ENCODE measurements at places on chromosomes 1 and 21. TPM values are rescaled to one million over a fixed set of nuclear protein-coding genes. Genes with fewer than 3 reads are reported as not detected.

DNA sequence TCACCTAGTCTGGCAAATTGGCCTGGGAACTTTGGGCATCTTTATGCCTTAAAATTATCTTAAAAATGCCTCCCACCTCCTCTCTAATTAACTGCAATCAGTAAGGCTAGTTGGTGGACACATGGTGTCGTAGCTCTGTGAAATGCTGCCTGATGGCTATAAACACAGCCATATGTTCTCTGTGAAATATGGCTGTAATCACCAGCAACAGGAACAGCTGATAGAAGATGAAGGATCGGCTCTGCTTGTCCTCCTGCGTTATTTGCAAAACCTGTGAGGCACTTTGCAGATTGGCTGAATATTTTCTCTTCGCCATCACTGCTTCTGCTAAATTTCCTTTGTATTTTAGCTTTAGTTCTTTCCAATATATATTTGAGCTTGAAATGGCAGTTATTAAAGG, 419.6 kb downstream of the RWDD3 start:
- DNase-seq: no peak
- no peaks in the 10 kb centered on the region for H3K36me3 ChIP-seq
- no peak overlapping the region for H3K27ac ChIP-seq
- H3K27me3 ChIP-seq: no peaks in the 10 kb centered on the region
- H3K4me3 ChIP-seq: no peak overlapping the region
- no peaks in the 10 kb centered on the region for H3K4me1 ChIP-seq

DNA sequence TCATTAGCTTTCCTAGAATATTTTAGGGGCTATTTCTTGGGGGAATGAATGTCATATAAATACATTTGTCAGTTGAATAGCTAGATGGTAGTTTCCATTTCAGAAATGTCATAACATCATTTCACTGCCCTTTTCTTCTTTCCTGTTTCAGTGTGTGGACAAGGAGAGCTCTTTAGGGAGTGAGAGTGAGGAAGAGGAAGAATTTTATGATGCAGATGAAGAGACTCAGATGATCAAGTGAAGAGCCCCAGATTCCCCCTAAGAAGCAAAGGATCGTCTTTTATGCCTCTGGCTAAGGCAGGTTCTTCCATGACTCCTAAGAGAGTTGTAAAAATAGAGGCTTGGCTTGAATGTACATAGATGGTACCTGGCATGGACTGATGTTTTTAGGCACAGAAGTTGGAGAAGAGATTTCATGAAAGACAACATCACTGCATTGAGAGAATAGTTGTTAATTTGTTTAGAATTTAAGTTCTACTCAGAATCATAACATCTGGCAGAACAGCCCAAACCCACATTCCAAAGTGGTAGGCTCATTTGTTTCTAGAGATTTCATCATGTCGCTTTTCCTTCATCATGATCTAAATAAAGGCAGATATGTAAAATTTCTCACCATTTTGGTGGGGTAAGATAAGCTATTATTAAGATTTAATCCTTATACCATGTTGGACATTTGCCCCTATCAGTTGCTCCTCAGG, 44.2 kb upstream of the MAB21L3 start:
- H3K4me3 ChIP-seq: no peak overlapping the region
- H3K27ac ChIP-seq: no peak overlapping the region
- no peaks in the 10 kb centered on the region for H3K4me1 ChIP-seq
- H3K36me3 ChIP-seq: no peaks in the 10 kb centered on the region
- H3K27me3 ChIP-seq: no peaks in the 10 kb centered on the region

DNA sequence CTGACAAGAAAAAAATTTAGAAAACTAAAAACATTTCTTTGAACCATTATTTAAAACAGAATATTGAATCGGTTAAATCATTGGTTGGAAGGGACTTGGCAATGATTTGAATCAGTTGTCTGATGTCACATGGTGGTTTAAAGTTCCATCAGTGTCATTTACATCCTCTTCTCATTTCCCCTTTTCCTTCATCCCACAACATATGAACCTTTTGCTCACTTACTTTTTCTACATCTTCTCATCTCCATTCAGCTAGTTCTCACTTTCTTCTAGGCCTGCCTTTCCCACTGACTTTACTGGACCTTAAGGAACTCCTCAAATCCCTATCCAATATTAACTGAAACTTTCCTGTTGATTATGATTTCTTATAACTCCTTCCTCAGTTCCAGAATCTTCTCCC, 58.5 kb downstream of the PHACTR4 start:
- H3K4me3 ChIP-seq: no peak overlapping the region
- H3K36me3 ChIP-seq: no peaks in the 10 kb centered on the region
- DNase-seq: no peak

Gene ACTL8
- not detected for total RNA-seq

Gene AMPD1
- 2.3 TPM for total RNA-seq

All from breast epithelium (tissue), 4 donors.